ENCODE measurements at places on chromosomes 2 and 18.

GRCh38 chr2:240215676-240216051, 75.2 kb upstream of the OTOS start:
- DNase-seq, result no peak

- DNase-seq, result no peak
Observed at GRCh38 chr2:637406-637776, 39.8 kb downstream of the TMEM18 start.

DNA sequence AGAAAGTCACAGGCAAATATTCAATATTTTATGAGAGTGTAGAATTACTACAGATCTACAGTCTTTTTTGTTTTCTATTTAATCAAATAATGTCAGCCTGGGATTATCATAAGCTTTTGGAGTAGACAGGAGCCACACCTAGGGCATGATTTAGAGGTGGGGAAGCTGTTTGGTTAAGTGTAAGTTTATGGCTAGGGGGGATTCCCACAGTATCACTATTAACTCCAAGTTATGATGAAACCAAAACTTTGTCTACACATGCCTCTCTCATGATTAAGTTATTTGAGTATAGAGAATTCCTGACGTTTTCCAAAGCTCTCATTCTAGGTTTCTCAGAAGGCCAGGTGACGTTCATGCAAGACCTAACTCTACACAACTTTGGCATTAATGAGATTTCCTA, 2.1 kb downstream of the SERPINB10 start:
- DNase-seq, result peak; percentile 12

GRCh38 chr18:61334951-61335683, 1.9 kb downstream of the CDH20 start:
- no peak for DNase-seq

DNA sequence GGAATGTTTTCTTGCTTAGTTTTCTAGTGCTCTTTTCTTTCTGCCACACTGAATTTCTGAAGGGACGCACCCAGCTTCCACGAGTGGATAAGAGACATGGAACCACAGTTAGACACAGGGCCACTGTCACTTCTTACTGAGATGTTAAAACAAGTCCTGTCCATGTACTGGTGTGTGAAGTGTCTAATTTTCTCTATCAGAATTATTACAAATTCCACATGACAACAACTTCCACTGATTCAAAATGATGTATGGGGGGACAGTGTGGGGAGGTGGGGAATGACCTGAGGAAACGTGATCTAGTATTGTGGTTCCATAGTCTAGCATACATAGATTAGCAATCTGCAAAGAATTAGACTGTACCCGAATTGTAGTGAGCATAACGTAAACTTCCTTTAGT, 169.6 kb downstream of the TMEM247 start:
- no peak for DNase-seq

DNA sequence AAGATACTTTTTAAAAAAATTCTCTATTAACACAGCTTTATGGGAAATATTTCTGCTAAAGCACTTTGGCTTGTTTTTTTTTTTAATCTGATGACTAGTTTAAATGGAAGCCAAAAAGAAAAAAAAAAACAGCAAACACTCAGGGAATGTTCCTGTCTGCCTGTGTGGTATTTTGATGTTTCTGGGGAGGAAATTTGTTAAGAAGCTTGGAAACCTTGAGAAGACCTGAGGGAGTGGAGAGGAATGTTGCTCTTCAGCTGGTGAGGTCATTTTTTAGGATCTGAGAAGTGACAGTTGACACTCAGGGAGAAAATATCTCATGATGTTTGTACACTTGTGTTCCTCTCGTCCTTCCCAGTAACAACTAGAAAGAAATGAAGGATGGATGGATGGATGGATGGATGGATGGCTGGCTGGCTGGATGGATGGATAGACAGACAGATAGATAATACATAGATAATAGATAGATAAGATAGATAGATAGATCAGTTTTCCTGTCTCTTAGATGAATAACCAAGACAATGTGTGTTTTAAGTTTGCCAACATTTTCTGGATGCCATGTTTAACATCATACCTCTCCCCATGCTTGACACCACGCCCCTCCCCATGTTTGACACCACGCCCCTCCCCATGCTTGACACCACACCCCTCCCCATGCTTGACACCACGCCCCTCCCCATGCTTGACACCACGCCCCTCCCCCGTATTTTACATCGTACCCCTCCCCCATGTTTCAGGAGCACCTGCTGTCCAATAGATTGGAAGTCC, 84.8 kb downstream of the CTIF start:
- DNase-seq, result no peak

DNA sequence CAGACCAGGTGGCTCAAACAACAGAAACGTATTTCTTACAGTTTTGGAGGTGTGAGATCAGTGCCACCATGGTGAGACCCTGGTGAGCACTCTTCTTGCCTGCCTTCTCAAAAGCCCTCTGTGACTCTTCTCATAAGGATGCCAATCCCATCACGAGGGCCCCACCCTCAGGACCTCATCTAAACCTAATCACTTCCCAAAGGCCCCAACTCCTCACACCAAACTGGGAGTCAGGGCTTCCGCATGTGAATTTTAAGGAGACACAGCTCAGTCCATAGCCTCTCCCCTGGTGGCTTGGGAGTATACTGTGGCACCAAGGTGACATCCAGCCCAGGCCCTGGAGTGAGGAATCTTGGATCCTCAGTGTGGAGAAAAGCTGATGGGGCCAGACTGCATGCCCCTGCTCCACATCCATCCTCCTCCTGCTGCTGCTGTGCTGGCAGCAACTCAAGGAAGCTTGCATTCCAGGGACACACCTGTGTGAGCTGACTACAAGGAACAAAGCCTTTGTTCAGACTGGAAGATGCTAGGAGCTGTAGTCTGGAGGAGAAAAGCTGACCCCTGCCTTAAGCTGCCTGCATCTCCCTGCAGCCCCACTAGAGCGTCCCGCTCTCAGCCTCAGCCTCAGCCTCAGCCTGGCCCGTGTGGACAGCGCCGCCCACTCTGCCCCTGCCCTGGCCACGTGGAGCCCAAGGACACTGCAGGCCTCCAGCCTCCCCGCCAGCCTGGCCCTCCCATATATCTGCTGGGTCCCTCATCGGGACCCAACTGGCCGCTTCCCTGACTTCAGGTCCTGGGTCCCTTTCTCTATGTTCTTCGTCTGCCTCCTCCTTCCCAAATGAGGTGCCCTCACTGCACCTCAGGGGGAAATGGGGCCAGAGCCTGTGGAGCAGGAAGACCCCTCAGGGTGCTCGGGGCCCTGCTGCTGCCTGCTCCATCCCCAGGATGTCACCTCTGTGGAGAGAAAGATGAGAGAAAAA, 87.8 kb upstream of the RAB6C start:
- no peak for DNase-seq
